ENCODE measurements at places on chromosomes 16 and 17.

DNA sequence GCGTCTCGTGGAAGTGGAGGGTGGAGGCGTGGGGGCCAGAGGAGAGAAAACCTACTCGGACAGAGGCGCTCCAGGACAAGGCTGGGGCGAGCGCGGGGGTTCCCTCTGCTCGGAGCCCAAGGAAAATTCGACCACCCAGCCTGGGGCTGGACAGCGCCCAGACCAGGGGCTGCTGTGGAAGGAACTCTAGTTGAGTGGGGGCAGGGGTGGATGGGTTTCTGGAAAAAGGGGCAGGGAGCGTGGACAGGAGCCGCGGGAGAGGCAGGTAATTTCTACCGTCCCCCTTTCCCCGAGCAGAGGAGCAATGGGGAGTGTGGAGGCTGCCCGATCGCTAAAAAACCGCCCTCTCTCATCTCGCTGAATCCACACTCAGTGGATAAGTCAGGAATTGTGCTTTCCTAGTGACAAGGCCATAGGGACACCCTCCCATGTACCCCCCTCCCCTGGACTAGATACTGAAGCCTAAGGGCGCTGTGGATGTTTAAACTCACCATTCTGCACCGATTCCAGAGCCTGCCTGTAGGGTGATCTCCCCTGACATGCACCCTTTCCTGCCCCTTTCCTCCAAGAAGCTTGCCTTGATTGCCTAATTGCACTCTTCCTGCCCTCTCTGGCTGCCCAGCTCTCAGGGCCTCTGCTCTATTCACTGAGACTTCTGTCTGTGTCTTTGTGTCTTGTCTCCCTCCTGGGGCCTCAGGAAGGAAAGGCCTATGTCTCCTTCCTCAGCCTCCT, 90.7 kb upstream of the TMEM97 start:
- DNase-seq, result no peak

- no peak for DNase-seq
Observed at GRCh38 chr17:1724869-1725641, 551 bp downstream of the WDR81 start.

DNA sequence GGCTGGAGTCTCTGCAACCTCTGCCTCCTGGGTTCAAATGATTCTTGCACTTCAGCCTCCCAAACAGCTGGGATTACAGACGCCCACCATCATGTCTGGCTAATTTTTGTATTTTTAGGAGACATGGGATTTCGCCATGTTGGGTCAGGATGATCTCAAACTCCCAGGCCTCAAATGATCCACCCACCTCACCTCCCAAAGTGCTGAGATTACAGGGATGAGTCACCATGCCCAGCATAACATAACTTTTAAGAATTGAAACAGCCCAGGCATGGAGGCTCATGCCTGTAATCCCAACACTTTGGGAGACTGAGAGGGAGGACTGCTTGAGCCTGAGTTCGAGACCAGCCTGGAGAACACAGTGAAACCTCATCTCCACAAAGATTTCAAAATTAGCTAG, 2.5 kb downstream of the RSL1D1 start:
- DNase-seq, result no peak

DNA sequence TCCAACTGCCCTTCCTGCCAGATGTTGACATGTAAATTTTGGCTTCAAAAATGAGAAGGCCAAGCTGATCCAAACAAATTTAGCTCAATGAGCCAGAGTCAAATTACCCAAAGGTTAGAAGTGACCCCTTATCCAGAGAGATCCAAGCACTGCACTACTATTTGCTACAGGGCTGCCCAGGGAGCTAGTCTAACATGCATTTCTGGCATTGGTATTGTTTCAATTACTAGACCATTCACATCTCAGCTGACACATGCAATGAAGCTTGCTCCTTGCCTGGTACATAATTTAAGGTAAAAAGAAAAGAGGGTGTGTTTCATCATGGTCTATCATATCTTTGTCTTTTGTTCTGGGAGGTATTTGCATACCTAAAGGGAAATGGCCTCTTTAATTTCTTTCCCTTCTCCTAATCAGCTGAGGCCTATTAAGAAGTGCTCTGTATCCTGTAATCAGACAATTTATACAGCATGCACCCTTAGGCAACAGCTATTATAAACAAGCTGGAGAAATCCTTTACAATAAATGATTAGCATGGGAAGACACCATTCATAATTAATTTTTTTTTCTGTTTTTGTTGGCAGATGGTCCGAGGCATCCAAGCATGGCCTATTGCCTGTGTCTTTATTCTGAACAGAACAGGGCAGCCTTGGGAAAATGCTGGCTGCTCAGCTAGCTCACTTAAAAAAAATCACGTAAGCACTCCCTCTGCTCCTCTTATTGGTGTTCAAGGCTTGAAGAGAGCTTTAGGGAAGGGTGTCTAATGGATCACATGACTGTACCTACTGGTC, 161.5 kb upstream of the SALL1 start:
- DNase-seq, result no peak

GRCh38 chr17:2815781-2816185, 19.5 kb downstream of the RAP1GAP2 start:
- DNase-seq, result no peak

DNA sequence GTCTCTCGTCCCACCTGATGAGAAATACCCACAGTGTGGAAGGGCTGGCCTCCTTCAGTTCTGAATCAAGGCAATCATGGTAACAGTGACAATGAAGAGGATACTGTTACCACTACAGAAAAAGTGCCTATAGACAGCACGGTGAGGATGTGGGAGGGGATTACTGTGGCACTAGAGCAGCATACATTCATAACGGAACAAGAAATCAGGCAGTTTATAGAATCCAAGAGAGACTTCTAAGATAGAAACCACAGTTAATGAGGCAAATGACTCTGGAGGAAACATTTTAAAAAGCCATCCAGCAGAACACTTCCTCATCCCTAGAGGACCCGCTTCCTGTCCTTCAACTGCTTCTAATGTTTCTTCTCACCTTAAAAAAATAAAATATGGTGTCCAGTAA, 2.7 kb downstream of the RUSF1 start:
- DNase-seq, result no peak

GRCh38 chr16:29808219-29808900, 2.0 kb downstream of the MAZ start:
- peak; percentile 44 for DNase-seq

- no peak for DNase-seq
Observed at GRCh38 chr17:40017422-40018080, 2.3 kb downstream of the CSF3 start.

Data from activated naive CD4-positive, alpha-beta T cell treated with Interleukin-2 at 50 U/mL for 16 hours (primary cell).